ENCODE measurements at places on chromosomes 2 and 18.

- DNase-seq = peak; percentile 57
Observed at GRCh38 chr2:54613794-54614257, 109.6 kb upstream of the EML6 start.

- no peak for DNase-seq
Observed at GRCh38 chr18:46466234-46467160, 190.5 kb downstream of the LOXHD1 start.

GRCh38 chr2:117958186-117958585 lies 55.7 kb downstream of the CCDC93 start:
- peak; percentile 70 for DNase-seq

GRCh38 chr2:199462956-199463692 lies 5.4 kb upstream of the SATB2 start:
- peak; percentile 62 for DNase-seq

DNA sequence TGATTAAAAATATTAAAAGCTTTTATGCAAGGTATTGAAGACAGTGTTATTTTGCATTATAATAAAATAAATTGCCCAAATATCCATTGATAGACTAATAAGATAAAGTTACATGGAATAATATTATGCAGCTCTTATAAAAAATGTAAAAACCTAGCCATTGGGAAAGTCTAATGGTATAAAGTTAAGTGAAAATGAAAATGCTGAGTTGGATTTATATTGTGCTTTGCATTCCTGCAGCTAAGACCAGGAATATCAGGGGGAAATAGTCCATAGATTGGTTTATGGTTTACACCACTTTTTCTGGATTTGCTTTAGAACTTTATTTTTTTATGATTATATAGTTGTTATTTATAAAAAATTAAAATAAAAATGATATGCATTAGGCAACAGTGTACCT lies 46.1 kb upstream of the LYPD6B start:
- DNase-seq = no peak

DNA sequence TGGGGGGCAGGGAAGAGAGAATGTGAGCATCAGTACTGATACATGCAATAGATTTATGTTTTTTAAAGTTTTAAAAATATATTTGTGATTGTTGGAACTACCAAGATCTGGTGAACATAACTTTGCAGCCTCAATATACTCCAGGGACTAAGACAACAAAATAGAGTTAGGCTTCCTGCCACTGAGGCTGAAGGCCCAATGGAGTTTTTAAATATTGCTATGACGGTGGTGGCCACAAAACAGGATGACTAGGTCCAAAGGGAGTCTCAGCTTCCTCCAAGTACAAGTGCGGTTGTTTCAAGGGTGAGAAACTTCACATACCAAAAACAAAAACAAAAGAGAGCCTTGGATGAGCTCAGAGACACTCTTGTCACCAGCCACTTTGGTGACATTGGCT lies 72.9 kb downstream of the CCBE1 start:
- peak; percentile 35 for DNase-seq

- no peak for DNase-seq
Observed at GRCh38 chr2:65598996-65599395, 166.6 kb upstream of the SPRED2 start.

DNA sequence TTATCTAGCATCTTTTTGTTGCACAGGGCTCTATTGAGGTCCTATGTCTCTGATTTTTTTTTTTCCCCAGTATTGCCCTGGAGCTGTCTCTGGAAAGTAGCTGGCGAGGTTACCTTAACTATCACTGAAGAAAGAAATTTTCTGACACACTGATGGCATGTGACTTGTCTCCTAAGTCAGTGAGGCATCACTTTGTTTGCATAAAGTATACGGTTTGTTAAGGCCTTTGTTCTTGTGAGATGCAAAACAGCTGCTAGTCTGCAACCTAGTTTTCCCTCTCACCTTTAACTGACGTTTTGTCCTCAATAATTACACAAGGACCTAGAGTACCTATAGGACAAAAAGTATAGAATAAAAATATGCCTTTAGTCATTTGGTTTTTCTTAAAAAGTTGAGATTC lies 41.8 kb downstream of the UBXN4 start:
- DNase-seq = no peak

- no peak for DNase-seq
Observed at GRCh38 chr2:102304711-102305611, 6.4 kb upstream of the IL1RL1 start.

GRCh38 chr2:228699888-228700287 lies 518.4 kb upstream of the SPHKAP start:
- no peak for DNase-seq

DNA sequence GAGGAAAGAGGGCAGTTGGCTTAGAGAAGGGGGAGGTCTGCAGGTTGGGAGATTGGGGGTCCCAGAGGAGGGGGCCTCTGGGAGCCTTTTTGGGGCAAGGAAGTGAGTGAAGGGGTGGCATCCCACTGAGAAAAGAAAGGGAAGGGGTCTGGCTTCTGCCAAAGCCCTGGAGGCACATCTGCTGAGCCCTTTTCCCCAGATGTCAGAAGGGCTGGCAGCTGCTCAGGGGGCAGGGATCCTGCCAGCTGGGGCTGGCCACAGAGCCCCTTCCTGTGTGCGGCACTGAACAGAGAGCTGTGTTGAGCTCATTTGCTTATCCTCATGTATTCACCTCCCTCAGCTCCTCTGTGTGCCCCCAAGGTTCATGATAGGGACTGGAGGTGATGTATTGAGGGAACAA lies 54.5 kb downstream of the APOB start:
- DNase-seq = no peak

GRCh38 chr2:239856620-239857285 lies 168.4 kb downstream of the NDUFA10 start:
- DNase-seq = no peak

- no peak for DNase-seq
Observed at GRCh38 chr2:133485868-133486267, 82.4 kb downstream of the NCKAP5 start.

- peak; percentile 77 for DNase-seq
Observed at GRCh38 chr2:72744049-72744448, 81.8 kb downstream of the EXOC6B start.

DNA sequence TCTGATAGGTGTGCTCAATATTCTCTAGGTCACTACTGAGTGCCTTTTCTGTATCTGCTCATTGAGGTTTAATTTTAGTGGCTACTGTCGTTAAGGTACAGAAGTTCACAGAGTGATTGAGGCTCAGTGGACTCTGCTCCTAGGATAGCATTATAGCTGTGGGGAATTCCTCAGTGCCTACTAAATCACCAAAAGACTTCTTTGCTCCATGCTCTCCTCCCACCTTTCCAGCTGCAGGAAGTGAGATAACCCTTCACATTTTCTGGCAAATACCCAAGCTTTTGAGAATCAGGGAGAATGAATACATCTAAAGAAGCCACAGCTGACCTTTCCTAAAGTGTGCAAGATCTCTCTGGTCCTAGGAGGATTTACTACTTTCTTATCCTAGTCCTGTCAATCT lies 95.2 kb upstream of the FSIP2 start:
- no peak for DNase-seq

GRCh38 chr2:215705281-215705680 lies 269.4 kb upstream of the FN1 start:
- no peak for DNase-seq

GRCh38 chr2:48723129-48723528 lies 32.4 kb downstream of the LHCGR start:
- no peak for DNase-seq

DNA sequence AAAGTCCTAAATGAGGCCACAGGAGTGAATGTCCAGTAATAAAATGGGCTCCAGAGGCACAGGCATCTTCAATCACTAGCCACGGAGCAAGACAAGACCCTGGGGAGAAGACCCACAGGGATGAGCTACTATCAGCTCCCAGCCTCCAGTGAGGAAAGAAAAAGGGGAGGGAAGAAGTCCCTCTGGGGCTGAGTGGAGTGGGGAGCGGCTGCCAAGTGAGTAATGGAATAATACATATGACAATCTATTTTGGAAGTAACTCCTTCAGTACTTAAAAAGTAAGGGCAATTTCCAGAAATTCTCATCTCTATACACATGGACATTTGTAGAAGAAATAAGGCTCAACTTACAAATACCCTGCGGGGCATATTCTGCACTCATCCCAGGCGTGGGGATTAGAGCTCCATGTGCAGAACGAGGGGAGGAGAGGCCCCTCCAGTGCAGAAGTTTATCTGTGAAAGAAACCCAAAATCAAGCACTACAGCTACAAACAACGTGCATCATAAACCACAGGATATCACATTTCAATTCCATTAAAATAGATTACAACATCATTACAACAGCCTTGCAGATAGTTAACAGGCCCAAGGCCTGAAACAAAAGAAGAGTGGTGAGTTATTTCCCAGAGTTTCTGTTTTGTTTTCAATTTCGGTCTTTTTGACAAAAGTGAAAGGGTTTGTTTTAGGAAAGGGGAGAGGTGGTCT lies 84.9 kb downstream of the BCL11A start:
- no peak for DNase-seq

GRCh38 chr2:148888986-148889385 lies 14.0 kb downstream of the KIF5C start:
- no peak for DNase-seq

DNA sequence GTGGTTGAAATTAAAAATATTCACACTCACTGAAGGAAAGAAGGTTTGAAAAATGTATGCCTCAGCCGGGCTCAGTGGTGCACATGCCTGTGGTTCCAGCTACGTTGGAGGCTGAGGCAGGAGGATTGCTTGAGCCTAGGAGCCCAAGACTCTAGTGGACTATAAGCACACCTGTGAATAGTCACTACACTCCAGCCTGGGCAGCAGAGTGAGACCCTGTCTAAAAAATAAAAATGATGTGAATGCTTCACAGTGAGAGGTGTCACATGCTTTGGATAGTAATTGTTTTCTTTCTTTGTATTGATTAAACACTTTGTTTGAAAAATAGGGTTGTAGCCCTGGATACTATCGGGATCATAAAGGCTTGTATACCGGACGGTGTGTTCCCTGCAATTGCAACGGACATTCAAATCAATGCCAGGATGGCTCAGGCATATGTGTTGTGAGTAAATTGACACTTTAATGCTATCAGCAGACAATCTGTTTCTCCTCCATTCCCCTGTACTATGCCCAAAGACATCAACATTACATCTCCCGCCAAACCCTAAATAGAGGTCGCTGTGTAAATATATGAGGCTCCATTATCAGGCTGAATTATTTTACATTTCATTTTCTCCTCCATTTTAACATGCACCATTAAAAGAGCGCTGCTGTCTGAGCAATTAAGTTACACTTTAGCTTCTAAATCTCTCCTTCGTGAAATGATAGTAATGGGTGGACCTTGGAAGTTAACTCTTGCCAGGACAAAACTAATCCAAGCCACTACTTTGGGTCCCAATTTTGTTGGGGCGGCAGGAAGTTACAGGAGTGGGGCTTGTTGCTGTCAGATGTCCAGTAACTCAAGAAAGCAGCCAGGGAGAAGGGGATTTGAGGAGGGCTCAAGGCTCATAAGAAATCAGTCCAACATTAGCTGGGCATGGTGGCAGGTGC lies 138.3 kb upstream of the TTC39C start:
- no peak for DNase-seq

DNA sequence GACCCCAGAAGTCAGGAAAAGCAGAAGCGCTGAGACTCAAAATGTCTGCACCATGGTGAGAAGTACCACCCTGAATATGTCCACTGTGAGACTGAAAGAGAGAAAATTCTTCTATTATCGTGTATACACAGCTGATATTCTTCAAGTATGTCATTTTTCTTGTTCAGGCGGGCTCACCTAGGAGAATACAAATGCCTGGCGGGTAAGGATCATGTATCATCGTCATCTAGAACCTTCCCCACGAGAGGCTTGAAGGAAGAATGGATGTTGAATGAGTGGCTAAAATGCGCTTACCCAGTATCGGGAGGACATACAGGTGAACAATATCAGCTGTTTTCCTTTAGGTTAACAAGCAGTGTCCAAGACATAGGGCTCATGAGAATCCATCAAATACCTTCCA lies 21.1 kb upstream of the ARL4C start:
- DNase-seq = no peak

GRCh38 chr2:73922681-73923080 lies 4.0 kb upstream of the DGUOK start:
- DNase-seq = no peak

- no peak for DNase-seq
Observed at GRCh38 chr2:176432434-176432833, 163.2 kb downstream of the MTX2 start.

GRCh38 chr18:12879840-12880540 lies 4.0 kb downstream of the PTPN2 start:
- DNase-seq = no peak

- no peak for DNase-seq
Observed at GRCh38 chr18:79533591-79533990, 137.9 kb downstream of the NFATC1 start.

GRCh38 chr2:211599146-211599545 lies 939.5 kb downstream of the ERBB4 start:
- no peak for DNase-seq

GRCh38 chr18:323253-323622 lies 55.4 kb upstream of the THOC1 start:
- peak; percentile 63 for DNase-seq

GRCh38 chr18:8721094-8721669 lies 15.8 kb downstream of the MTCL1 start:
- DNase-seq = no peak

DNA sequence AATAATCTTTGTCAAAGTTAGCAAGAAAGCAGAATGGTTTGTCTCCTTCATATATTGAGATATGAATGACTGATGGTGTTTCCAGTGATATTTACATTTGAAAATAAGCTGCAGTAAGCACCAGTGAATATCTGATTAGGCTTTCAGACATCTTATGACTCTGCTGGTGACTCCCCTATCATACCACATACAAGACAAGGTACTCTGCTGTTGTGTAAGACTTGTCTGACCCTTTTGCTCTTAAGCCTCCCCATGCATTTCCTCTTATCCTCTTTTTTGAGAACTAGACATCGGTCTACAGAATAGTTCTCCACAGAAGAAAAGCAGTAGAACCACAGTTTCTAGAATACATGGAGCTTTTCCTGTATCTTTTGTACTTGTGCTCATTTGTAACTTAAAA lies 9.3 kb downstream of the POLI start:
- no peak for DNase-seq

DNA sequence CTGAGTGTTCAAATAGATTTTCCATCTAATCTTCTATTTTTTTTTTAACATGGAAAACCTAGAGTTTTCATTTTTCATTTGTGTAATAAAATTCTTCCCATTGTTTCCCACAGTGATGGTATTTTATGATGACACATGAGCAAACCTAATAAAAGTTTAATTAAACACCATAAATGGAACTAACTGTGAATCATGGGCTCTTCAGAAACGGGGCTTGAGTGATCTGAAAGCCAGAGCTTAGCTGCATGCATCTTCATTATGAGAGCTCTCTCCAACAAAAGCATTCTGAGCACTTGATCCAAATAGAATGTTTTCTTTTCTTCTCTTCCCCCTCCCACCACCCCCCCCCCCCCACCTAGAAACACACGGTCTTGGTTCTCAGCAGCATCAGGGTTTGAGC lies 82.1 kb upstream of the REV1 start:
- DNase-seq = no peak

DNA sequence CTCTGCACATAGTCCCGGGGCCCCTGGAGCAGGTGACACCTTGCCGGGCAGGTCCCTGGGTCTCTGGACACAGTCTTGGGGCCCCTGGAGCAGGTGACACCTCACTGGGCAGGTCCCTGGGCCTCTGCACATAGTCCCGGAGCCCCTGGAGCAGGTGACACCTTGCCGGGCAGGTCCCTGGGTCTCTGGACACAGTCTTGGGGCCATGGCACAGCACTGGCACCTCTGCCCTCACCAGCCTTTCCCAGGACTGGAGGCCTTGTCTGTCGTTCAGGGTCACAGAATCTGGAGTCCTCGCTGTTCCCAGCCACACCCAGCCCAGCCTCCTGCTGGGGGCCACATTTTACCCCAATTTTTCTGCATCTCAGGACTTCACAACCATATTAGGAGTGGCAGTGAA lies 2.2 kb downstream of the TPO start:
- no peak for DNase-seq
